Spleen (tissue), 13 donors: ENCODE measurements at places on chromosomes 5 and 9. TPM values are rescaled to one million over a fixed set of nuclear protein-coding genes. Genes with fewer than 3 reads are reported as not detected.
A peak's percentile ranks its signal among the peaks of the same experiment; 100 is the strongest.

DNA sequence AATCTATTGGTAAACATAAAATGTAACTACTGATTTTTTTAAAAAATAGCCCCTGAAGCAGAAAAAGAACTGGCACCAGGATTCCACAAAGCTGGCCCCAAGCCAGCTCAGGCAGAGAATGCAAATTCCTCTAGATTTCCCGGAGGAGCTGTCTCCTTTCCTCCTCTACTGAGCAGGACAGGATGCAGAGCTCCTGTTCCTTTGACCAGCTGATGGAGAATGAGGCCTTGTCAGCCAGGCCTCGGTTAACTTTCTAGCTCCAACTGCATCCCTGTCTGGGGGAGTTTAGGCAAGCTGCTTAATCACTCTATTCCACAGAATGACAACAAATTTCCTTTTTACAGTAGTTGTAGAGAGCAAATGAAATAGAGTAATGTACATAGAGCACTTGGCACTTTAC, 155.5 kb downstream of the GNAQ start:
- H3K36me3 ChIP-seq: no peaks in the 10 kb centered on the region
- no peak overlapping the region for H3K27ac ChIP-seq
- H3K4me1 ChIP-seq: peaks cover 17% of the 10 kb centered on the region
- H3K4me3 ChIP-seq: no peak overlapping the region
- DNase-seq: no peak

DNA sequence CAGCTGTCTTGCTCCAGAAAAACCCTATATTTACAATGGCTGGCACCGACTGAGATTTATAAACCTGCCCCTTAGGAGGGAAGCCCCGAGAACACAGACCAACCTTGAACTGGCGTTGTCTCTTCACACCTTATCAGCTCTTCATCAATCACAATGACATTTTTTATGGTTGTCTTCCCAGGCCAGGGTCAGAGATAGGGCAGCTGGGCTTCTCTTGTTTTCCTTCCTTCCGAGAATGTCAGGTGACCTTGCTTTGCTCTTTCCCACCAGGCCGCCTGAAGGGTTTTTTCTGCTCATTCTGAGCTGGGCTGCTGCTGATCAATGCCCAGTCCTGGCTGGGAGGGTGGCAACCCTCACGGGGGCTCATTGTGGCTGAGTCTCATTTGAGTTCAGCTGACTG, 619.1 kb downstream of the CCDC171 start:
- no peak overlapping the region for H3K4me3 ChIP-seq
- H3K27me3 ChIP-seq: no peaks in the 10 kb centered on the region
- no peaks in the 10 kb centered on the region for H3K36me3 ChIP-seq
- no peak for DNase-seq
- no peaks in the 10 kb centered on the region for H3K4me1 ChIP-seq
- no peak overlapping the region for H3K27ac ChIP-seq

- no peaks in the 10 kb centered on the region for H3K27me3 ChIP-seq
- H3K27ac ChIP-seq: peak overlapping the region; percentile 47
- DNase-seq: no peak
- peak overlapping the region; percentile 7 for H3K4me3 ChIP-seq
Measured at GRCh38 chr5:21058289-21058688, 1070.3 kb upstream of the CDH18 start.

GRCh38 chr5:126777257-126777974, 480 bp downstream of the LMNB1 start:
- peak overlapping the region; percentile 98 for H3K27ac ChIP-seq
- H3K27me3 ChIP-seq: no peaks in the 10 kb centered on the region
- H3K4me3 ChIP-seq: peak overlapping the region; percentile 95

DNA sequence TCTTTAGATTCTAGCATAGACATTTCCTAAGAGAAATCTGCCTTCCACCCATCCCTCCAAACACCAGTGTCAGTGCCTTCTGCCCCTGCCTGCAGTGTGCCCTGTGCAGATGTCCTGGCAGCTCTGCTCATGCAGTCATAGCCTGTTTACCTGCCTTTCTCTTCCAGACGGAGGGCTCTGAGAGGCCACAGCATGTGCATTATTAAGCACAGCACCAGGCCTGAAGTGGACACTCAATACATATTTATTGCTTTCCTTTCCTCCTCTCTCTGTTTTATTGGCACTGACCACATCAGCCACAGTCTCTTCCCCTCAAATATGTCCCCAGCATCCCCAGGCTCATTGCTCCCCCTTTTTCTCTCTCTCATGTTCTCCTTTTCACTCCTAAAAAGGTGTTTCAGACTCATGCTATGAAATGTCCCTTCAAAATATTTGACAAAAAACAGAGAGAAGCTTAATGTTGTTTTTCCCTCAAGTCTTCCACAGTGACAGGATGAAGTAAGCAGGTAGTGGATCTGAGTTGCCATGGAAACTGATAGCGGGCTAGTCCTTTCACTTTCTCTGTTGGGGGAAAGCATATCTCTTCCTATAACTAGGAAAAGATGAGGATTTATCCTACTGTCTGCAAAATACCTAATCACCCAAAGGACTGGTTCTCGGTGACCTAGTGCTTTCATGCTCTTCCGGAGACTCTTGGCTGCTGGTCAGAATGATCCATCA, 100.9 kb downstream of the ATP10B start:
- no peak overlapping the region for H3K27ac ChIP-seq
- H3K27me3 ChIP-seq: no peaks in the 10 kb centered on the region
- DNase-seq: no peak
- no peak overlapping the region for H3K4me3 ChIP-seq

FOXD4L5 gene
- 0.03 TPM for polyA plus RNA-seq

CRHBP gene
- polyA plus RNA-seq: 17.2 TPM

DNA sequence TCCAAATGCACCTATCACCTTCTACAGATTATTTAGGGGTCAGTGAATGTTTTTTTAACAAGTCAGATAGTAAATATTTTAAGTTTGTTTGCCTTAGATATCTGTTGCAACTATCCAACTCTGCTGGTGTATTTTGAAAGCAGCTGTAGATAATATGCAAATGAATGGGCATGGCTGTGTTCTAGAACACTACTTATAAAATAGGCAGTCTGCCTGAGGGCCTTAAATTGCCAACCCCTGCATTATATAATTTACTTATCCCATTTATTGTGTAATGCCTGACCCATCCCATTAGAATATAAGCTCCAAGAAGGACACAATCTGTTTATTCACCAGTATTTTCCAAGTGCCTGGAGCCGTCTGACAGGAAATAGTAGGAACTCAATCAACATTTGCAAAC, 149.0 kb downstream of the TTC39B start:
- H3K27ac ChIP-seq: no peak overlapping the region
- H3K4me3 ChIP-seq: no peak overlapping the region
- H3K36me3 ChIP-seq: no peaks in the 10 kb centered on the region
- H3K27me3 ChIP-seq: no peaks in the 10 kb centered on the region

SLC1A3 gene
- 1.5 TPM for polyA plus RNA-seq

- H3K36me3 ChIP-seq: no peaks in the 10 kb centered on the region
- no peak overlapping the region for H3K27ac ChIP-seq
- H3K27me3 ChIP-seq: no peaks in the 10 kb centered on the region
- DNase-seq: no peak
Measured at GRCh38 chr9:68489646-68490045, 51.0 kb downstream of the TMEM252 start.

LHFPL2 gene
- 4.8 TPM for polyA plus RNA-seq

ARL14EPL gene
- polyA plus RNA-seq: not detected

GRCh38 chr9:97853056-97853843, at the start of gene FOXE1:
TSS of gene FOXE1 (plus strand) at chr9:97853226. CDS start at chr9:97853915, 689 bp downstream.
- H3K4me1 ChIP-seq: peaks cover 16% of the 10 kb centered on the region
- DNase-seq: no peak
- peak within 1 kb of the TSS; percentile 79 for H3K4me3 ChIP-seq
- peaks cover 25% of the 10 kb centered on the region for H3K27me3 ChIP-seq
- H3K36me3 ChIP-seq: no peaks in the 10 kb centered on the region

- H3K27me3 ChIP-seq: no peaks in the 10 kb centered on the region
- H3K4me1 ChIP-seq: no peaks in the 10 kb centered on the region
- no peak overlapping the region for H3K27ac ChIP-seq
- no peaks in the 10 kb centered on the region for H3K36me3 ChIP-seq
- DNase-seq: no peak
- H3K4me3 ChIP-seq: no peak overlapping the region
Measured at GRCh38 chr9:2420543-2420942, 201.0 kb upstream of the VLDLR start.

- no peaks in the 10 kb centered on the region for H3K36me3 ChIP-seq
- no peaks in the 10 kb centered on the region for H3K27me3 ChIP-seq
- DNase-seq: no peak
- no peak overlapping the region for H3K4me3 ChIP-seq
Measured at GRCh38 chr5:142842994-142843905, 73.1 kb downstream of the ARHGAP26 start.

SCGB3A2 gene
- polyA plus RNA-seq: 0.67 TPM

OR1Q1 gene
- polyA plus RNA-seq: not detected

DNA sequence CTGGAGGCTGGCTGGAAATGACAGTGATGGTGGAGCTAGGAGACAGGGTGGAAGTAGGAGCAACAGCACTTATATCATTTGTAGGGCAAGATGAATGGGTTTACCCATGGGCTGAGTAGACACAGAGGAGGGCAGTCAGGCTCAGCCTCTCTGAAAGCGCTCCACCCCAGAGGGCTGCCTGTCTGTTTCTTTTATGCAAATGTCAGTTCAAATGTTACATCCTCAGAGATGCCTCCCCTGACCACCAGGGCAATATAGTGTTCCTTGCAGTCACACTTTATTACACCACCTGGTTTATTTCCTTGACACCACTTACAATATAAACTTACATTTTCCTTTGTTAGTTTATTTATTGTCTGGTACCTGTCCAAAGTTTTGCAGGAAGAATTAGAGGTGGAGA, 159.5 kb upstream of the IL12B start:
- no peak for DNase-seq
- H3K27ac ChIP-seq: no peak overlapping the region
- no peaks in the 10 kb centered on the region for H3K4me1 ChIP-seq
- no peak overlapping the region for H3K4me3 ChIP-seq
- no peaks in the 10 kb centered on the region for H3K27me3 ChIP-seq

- no peak for DNase-seq
- H3K27ac ChIP-seq: no peak overlapping the region
- H3K4me1 ChIP-seq: no peaks in the 10 kb centered on the region
- H3K4me3 ChIP-seq: no peak overlapping the region
Measured at GRCh38 chr5:158995694-158996173, 104.0 kb downstream of the EBF1 start.

GRCh38 chr5:149725296-149725695, 4.8 kb upstream of the PPARGC1B start:
- H3K36me3 ChIP-seq: no peaks in the 10 kb centered on the region
- DNase-seq: no peak
- no peak overlapping the region for H3K4me3 ChIP-seq
- H3K27me3 ChIP-seq: no peaks in the 10 kb centered on the region

POU5F2 gene
- 0.13 TPM for polyA plus RNA-seq

GRCh38 chr5:72459089-72459661, 48.0 kb downstream of the ZNF366 start:
- H3K4me3 ChIP-seq: no peak overlapping the region
- peaks cover 29% of the 10 kb centered on the region for H3K4me1 ChIP-seq
- H3K27me3 ChIP-seq: no peaks in the 10 kb centered on the region
- no peak for DNase-seq

DNA sequence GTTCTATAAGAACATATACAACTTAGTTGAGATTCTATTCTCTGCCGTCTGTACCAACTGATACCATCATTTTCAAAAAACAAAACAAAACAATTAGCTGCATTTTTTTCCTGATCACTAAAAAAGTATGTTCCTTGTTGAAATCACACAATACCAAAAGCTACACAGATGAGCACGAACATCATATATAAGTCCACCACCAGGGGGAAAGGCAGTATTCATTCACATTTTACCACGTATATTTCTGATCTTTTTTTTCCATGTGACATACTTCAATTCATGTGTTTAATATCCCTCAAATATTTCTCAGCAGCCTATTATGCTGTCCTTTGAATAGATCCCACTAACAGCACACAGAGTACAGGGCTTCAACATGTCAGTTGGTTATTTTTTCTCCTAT, 40.6 kb downstream of the IRX2 start:
- H3K36me3 ChIP-seq: no peaks in the 10 kb centered on the region
- no peak overlapping the region for H3K4me3 ChIP-seq
- DNase-seq: no peak
- H3K27ac ChIP-seq: no peak overlapping the region

- no peaks in the 10 kb centered on the region for H3K4me1 ChIP-seq
- H3K27me3 ChIP-seq: no peaks in the 10 kb centered on the region
- no peak for DNase-seq
- no peak overlapping the region for H3K4me3 ChIP-seq
Measured at GRCh38 chr9:100534401-100534800, 43.5 kb upstream of the CAVIN4 start.

FAM53C gene
- 6.8 TPM for polyA plus RNA-seq

PDE6A gene
- polyA plus RNA-seq: not detected

GRCh38 chr5:6902597-6902996, 189.4 kb downstream of the TENT4A start:
- H3K4me1 ChIP-seq: no peaks in the 10 kb centered on the region
- no peak overlapping the region for H3K27ac ChIP-seq
- H3K27me3 ChIP-seq: no peaks in the 10 kb centered on the region
- H3K36me3 ChIP-seq: no peaks in the 10 kb centered on the region
- DNase-seq: no peak

DNA sequence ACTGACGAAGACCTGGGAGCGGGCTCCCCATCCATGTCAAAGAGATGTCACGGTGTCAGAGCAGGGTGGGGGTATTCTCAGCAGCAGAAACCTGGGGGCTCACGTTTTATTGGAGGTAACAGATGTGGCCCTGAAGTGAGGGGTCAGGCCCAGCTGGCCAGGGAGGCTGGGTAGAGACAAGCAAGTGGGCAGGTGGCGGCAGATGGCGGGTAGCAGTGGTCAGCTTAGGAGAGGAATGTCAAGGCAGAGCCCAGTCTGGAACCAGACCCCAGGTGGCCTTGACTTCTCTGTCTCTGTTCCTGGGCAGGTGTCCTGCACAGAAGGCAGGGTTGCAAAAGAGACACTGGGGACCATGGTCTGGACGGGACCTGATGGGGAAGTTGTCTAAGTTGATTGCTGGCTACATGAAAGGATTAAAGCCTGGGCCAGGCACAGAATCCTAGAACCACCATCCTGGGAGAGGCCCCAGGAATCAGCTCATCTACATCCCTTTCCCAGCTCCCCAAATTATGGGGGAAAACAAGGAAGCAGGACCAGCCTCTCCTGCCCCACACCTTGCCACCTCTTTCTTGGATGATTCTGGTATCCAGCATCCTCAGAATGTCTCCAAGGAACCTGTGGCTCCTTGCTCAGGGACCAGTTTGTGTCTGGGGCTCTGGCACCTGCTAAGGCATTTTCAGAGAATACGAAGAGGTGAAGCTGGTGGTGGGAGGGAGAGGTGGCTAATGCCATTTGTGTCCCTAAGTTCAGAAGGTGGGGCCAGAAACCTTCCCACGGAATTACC, 72.5 kb downstream of the AMBP start:
- H3K36me3 ChIP-seq: no peaks in the 10 kb centered on the region
- H3K4me3 ChIP-seq: no peak overlapping the region
- peaks cover 18% of the 10 kb centered on the region for H3K4me1 ChIP-seq
- no peaks in the 10 kb centered on the region for H3K27me3 ChIP-seq
- no peak overlapping the region for H3K27ac ChIP-seq
